ENCODE measurements at places on chromosomes 4 and X. TPM values are rescaled to one million over a fixed set of nuclear protein-coding genes. Genes with fewer than 3 reads are reported as not detected.

- H3K4me3 ChIP-seq: peak overlapping the region; percentile 48
- H3K27ac ChIP-seq: no peak overlapping the region
- H3K27me3 ChIP-seq: no peaks in the 10 kb centered on the region
- DNase-seq: peak; percentile 76
- no peaks in the 10 kb centered on the region for H3K4me1 ChIP-seq
- no peaks in the 10 kb centered on the region for H3K36me3 ChIP-seq
These were observed 10.4 kb upstream of the TSPYL2 start for GRCh38 chrX:53071604-53072417.

GRCh38 chr4:69786547-69786946 is 26.1 kb upstream of the SULT1B1 start:
- H3K4me1 ChIP-seq: no peaks in the 10 kb centered on the region
- no peaks in the 10 kb centered on the region for H3K36me3 ChIP-seq
- no peak overlapping the region for H3K27ac ChIP-seq
- H3K27me3 ChIP-seq: no peaks in the 10 kb centered on the region

- peak overlapping the region; percentile 57 for H3K27ac ChIP-seq
- no peak overlapping the region for H3K4me3 ChIP-seq
- no peak for DNase-seq
- H3K4me1 ChIP-seq: peaks cover 37% of the 10 kb centered on the region
These were observed 6.7 kb downstream of the APOO start for GRCh38 chrX:23901060-23901459.

DNA sequence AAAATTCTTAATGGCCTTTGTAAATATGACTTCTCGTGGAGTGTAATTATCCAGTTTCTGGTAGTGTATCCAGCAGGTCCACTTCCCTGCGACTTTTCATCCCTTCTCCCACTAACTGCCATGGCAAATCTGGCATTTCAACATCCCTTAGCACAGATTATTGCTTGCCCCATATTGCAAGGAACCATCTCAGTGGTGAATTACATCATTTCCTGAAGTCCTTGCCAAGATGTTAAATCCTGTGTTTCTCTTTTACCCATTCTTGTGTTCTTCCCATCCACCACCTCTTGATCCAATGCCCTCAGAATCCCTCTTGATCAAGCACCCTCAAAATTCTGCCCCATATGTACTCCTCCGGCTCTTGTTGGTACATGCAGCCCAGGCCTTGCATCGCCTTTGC is 88.1 kb upstream of the ZNF81 start:
- no peaks in the 10 kb centered on the region for H3K27me3 ChIP-seq
- no peak for DNase-seq
- H3K4me3 ChIP-seq: no peak overlapping the region
- no peak overlapping the region for H3K27ac ChIP-seq
- H3K4me1 ChIP-seq: no peaks in the 10 kb centered on the region
- H3K36me3 ChIP-seq: no peaks in the 10 kb centered on the region

DNA sequence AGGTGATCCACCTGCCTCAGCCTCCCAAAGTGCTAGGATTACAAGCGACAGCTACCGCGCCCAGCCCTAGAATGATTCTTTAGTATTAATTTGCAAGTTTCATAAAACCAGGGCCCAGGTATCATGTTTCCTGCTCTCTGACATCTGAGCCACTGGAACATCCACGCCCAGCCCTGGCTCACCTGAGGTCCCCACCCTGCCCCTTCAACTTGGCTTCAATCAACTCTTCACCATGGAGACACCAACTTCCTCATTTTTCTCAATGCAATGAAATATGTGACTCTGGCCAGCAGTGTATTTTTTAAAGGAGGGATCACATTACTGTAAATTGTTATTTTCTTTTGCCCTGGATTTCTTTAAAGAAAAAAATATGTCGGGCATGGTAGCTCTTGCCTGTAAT is 3.9 kb downstream of the PRSS12 start:
- peaks cover 45% of the 10 kb centered on the region for H3K27me3 ChIP-seq
- H3K4me3 ChIP-seq: no peak overlapping the region
- peaks cover 8% of the 10 kb centered on the region for H3K4me1 ChIP-seq
- DNase-seq: no peak

GRCh38 chr4:82282875-82283274 is 90.9 kb downstream of the HNRNPD start:
- peaks cover 5% of the 10 kb centered on the region for H3K4me1 ChIP-seq
- no peaks in the 10 kb centered on the region for H3K27me3 ChIP-seq
- no peaks in the 10 kb centered on the region for H3K36me3 ChIP-seq
- no peak overlapping the region for H3K4me3 ChIP-seq

- no peak overlapping the region for H3K4me3 ChIP-seq
- no peak for DNase-seq
- H3K27me3 ChIP-seq: no peaks in the 10 kb centered on the region
- no peaks in the 10 kb centered on the region for H3K4me1 ChIP-seq
- H3K36me3 ChIP-seq: no peaks in the 10 kb centered on the region
These were observed 255.5 kb downstream of the LDB2 start for GRCh38 chr4:16642897-16643296.

DNA sequence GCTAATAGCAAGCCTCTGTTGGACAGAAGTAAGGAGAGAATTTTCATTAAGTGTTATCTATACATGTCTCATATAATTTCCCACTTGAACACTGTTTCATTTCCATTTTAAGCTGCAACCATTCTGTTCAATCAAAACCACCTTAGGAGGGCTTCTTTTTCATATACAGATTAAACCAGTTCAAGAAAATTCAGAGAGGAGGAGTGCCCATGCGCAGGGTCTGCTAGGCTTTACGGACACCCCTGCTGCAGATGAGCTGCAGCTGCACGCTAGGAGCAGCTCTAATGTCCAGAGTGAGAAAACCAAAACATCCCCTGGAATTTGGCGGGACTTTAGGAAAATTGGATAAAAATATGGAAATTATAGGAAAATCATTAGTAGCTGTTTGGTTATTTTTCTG is 541.0 kb downstream of the SPRY1 start:
- H3K27me3 ChIP-seq: no peaks in the 10 kb centered on the region
- no peaks in the 10 kb centered on the region for H3K36me3 ChIP-seq
- H3K27ac ChIP-seq: peak overlapping the region; percentile 57
- peaks cover 23% of the 10 kb centered on the region for H3K4me1 ChIP-seq

DNA sequence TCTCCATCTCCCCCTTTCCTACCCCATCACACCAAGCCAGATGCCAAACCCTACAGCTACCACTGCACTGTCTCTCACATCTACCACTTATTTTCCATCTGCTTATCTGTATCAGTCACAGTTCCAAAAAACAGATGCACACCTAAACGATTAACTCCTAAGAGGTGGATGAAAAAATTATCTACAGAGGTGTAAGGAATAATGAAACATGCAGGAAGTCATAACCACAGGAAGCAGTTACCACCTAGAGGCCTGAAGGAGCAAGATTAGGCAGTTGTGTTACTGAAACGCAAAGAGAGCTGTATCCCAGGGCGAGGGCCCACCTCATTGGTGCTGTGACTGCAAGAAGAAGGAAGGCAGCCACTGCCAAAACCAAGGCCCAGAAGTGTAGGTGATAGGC is 87.8 kb upstream of the FAM241A start:
- H3K4me3 ChIP-seq: no peak overlapping the region
- H3K27me3 ChIP-seq: no peaks in the 10 kb centered on the region
- H3K27ac ChIP-seq: no peak overlapping the region
- no peak for DNase-seq
- H3K4me1 ChIP-seq: no peaks in the 10 kb centered on the region

DNA sequence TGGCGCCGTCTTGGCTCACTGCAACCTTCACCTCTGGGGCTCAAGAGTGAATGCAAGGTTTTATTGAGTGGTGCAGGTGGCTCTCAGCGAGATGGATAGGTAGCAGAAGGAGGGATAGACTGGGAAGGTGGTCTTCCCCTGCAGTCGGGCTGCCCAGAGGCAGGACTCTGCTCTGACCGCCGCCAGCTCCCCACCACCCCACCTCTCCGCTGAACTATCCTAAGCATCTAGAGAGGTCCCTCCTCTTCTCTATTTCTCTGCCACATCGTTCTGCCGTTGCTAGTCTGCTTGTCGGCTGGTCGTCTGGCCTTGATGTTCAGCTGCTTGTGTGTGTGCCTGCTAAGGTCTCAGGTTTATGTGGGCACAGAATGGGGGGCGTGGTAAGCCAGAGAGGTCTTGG is 54.5 kb upstream of the UGT2B15 start:
- no peaks in the 10 kb centered on the region for H3K36me3 ChIP-seq
- no peak for DNase-seq
- H3K4me1 ChIP-seq: no peaks in the 10 kb centered on the region

Gene DKK2
- not detected for total RNA-seq

GRCh38 chr4:839675-840443 is 13.9 kb upstream of the CPLX1 start:
- H3K36me3 ChIP-seq: no peaks in the 10 kb centered on the region
- DNase-seq: no peak
- H3K4me1 ChIP-seq: peaks cover 11% of the 10 kb centered on the region

- H3K27me3 ChIP-seq: no peaks in the 10 kb centered on the region
- H3K36me3 ChIP-seq: no peaks in the 10 kb centered on the region
- H3K27ac ChIP-seq: no peak overlapping the region
- H3K4me1 ChIP-seq: no peaks in the 10 kb centered on the region
- H3K4me3 ChIP-seq: no peak overlapping the region
- DNase-seq: no peak
These were observed 30.5 kb upstream of the COL25A1 start for GRCh38 chr4:109332926-109333464.

DNA sequence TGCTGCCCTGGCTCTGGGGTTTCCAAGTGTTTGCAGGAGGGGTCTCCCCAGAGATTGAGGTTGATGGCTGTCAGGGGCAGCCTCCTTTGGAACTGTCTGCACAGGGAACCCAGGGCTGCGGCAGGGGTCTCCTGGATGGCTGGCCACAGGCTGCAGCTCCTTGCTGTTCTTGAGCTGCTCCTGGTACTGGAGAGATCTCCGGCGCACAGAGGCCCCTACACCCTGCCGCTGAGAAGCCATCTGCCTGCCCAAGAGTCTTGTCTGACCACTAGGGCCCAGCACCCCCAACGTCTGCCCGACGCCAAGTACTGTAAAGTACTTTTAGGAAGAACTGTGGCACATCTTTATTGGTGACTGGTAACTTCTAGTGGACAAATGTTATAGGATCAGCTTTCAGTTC is 13.5 kb downstream of the STIM2 start:
- no peaks in the 10 kb centered on the region for H3K27me3 ChIP-seq
- peaks cover 8% of the 10 kb centered on the region for H3K4me1 ChIP-seq
- H3K36me3 ChIP-seq: no peaks in the 10 kb centered on the region
- H3K27ac ChIP-seq: no peak overlapping the region

DNA sequence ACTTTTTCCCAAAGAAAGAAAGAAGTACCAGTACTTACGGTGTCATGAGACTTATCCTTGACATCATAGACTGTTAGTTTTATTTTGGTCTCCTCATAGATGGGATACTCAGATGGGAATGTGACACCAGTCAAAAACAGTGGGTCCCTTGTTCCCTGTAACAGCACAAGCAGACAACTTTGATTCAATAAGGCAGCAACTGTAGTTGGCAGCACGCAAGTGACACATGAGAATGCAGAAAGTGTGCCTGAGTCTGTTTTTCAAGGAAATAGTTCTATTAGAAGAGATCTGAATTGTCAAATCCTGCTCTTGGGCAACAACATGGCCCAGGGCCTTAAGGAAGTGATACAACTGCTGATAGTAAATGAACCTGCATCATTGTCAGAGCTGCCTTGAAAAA is 443.2 kb downstream of the INPP4B start:
- peak overlapping the region; percentile 8 for H3K4me3 ChIP-seq
- H3K36me3 ChIP-seq: no peaks in the 10 kb centered on the region
- H3K27ac ChIP-seq: peak overlapping the region; percentile 4
- no peak for DNase-seq

GRCh38 chr4:14262221-14262620 is 634.7 kb upstream of the BOD1L1 start:
- no peaks in the 10 kb centered on the region for H3K36me3 ChIP-seq
- no peaks in the 10 kb centered on the region for H3K4me1 ChIP-seq

DNA sequence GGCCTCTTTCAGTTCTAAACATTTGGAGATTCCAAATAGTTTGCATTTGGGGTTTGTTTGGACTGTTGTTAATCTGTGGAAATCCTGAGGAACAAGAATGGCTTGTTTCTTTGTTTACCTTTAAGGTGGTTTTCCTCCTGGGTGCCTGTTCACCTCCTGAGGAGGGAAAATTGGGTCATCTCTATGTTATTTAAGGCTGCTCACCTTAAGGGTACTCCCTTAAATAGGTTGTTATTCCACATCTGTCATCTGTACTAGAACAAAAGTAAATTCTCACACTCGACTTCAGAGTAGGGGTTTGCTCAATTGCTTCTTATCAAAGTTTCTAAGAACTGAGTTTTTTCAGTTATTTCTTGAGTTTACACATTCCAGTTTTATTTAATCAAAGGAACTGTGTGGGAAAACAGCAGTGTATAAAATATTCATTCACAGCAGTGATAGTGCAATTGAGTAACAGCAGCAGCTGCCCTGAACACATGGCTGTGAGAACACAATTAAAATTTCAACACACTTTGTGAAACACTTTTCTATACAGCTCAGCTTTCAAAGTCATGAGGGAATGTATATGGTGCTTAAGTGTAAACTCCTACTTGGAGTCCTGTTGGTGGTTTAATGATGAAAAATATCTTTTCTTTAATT is 238.5 kb upstream of the PGRMC2 start:
- peak overlapping the region; percentile 40 for H3K27ac ChIP-seq
- no peak overlapping the region for H3K4me3 ChIP-seq
- H3K27me3 ChIP-seq: no peaks in the 10 kb centered on the region
- H3K36me3 ChIP-seq: no peaks in the 10 kb centered on the region
- no peak for DNase-seq
- H3K4me1 ChIP-seq: peaks cover 28% of the 10 kb centered on the region

Gene FGD1
- total RNA-seq: 6.8 TPM

Gene GAB3
- 18.4 TPM for total RNA-seq

- no peak overlapping the region for H3K27ac ChIP-seq
- DNase-seq: no peak
- no peak overlapping the region for H3K4me3 ChIP-seq
- H3K4me1 ChIP-seq: no peaks in the 10 kb centered on the region
- H3K36me3 ChIP-seq: no peaks in the 10 kb centered on the region
- H3K27me3 ChIP-seq: no peaks in the 10 kb centered on the region
These were observed 322.4 kb upstream of the CPEB2 start for GRCh38 chr4:14679906-14680305.

- H3K4me1 ChIP-seq: no peaks in the 10 kb centered on the region
- no peaks in the 10 kb centered on the region for H3K36me3 ChIP-seq
- no peak overlapping the region for H3K27ac ChIP-seq
- no peaks in the 10 kb centered on the region for H3K27me3 ChIP-seq
These were observed 192.3 kb upstream of the ATP6AP2 start for GRCh38 chrX:40388441-40388840.

Gene GDPD2
- total RNA-seq: not detected

DNA sequence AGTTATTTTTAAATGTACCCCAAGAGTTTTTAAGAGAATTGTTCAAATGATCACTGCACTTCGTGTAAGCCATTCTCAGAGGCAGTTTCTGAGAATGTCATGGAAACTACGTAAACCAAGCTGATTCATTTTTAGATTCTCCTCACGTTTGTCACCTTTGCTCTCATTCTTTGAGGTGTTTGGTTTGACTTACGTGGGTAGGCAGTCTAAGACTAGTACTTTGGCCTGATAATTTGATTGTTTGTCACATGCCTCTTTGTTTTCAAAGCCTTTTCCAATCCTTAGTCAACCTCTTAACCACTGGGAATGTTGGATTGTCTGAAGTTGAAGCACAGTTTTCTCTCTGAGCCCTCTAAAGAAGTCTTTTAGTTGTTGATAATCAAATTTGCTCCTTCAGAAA is 10.5 kb downstream of the SEPTIN11 start:
- H3K27ac ChIP-seq: no peak overlapping the region
- DNase-seq: no peak
- no peaks in the 10 kb centered on the region for H3K36me3 ChIP-seq
- H3K4me1 ChIP-seq: peaks cover 12% of the 10 kb centered on the region

GRCh38 chrX:48896611-48897011 is 957 bp downstream of the TIMM17B start:
- H3K36me3 ChIP-seq: peaks cover 13% of the 10 kb centered on the region
- no peak for DNase-seq
- H3K4me3 ChIP-seq: peak overlapping the region; percentile 78
- peak overlapping the region; percentile 92 for H3K27ac ChIP-seq
- H3K4me1 ChIP-seq: no peaks in the 10 kb centered on the region
- H3K27me3 ChIP-seq: no peaks in the 10 kb centered on the region
